ENCODE measurements at places on chromosomes 1 and 21.
A peak's percentile ranks its signal among the peaks of the same experiment; 100 is the strongest.

- DNase-seq, result no peak
Measured at GRCh38 chr1:212968368-212968863, 18.1 kb downstream of the VASH2 start.

- no peak for DNase-seq
Measured at GRCh38 chr1:233410906-233411305, 83.4 kb downstream of the MAP3K21 start.

- DNase-seq, result no peak
Measured at GRCh38 chr1:76827066-76827465, 40.2 kb upstream of the ST6GALNAC5 start.

DNA sequence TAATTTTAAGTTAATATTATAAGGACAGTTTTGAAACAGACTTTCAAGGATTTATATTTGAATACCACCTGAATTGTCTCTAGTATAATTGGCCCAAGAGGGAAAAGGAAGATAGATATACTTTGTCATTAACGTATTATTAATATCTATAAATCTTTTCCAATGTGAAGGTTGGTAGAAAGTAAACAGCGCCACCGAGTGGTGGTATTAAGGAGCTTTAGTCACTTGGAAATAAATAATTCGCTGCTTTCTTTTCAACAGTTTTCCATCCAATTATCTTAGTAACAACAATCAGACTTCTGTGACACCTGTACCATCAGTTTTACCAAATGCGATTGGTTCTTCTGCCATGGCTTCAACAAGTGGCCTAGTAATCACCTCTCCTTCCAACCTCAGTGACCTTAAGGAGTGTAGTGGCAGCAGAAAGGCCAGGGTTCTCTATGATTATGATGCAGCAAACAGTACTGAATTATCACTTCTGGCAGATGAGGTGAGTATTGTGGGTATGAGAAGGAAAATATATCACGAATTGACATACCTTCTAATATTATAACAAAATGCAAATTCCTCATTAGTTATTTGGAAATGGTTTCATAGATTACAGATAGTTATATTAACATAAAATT is 37.7 kb downstream of the SH3GLB1 start:
- peak; percentile 6 for DNase-seq

DNA sequence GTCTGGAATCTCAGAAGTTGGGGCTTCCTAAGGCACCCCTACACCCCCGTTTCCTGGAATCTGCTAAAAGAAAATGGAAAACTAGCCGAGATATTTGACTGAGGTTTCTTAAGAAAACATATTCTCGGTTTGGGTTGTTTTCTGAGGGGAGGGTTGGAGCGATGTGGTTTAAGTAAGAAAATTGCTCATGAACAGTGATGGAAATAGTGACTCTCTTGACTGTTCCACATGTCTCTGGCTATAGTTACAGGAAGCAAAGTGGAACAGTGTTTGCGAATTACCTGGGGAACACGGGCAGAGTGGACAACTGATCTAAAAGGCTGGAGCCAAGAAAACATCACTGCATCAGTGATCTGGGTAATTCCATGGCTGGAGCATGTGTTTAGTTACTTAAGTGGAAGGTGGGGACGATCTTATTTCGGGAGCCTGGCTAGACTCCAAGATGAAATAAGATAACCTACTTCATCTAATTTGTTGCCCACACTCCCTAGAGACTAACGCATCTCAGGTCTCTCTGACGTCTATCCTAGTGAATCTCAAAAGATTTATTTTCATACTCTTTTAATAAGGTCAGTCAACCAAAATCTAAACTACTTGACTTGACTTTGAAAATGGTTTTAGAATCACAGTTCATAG is 92.4 kb downstream of the KCNJ15 start:
- DNase-seq, result no peak

GRCh38 chr1:217322834-217323233 is 308.1 kb downstream of the GPATCH2 start:
- DNase-seq, result no peak

DNA sequence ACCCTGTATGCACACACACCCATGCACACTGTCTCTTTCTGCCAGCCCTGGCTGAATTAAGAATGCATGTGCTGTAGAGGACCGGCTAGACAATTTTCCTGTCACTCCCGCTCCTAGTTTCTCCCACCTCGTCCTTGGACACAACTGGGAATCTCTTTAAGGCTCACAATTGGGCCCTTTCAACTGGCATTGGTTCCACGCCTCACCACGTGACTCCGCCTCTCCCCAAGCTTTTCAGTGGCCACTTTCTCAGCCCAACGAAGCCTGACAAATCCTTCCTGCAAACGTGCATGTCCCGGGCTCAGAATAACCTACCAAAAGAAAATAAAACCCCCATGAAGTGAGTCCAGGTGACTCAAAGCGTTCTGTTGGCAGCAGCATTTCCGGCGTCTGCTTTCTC is 33.8 kb downstream of the FBXO2 start:
- no peak for DNase-seq

DNA sequence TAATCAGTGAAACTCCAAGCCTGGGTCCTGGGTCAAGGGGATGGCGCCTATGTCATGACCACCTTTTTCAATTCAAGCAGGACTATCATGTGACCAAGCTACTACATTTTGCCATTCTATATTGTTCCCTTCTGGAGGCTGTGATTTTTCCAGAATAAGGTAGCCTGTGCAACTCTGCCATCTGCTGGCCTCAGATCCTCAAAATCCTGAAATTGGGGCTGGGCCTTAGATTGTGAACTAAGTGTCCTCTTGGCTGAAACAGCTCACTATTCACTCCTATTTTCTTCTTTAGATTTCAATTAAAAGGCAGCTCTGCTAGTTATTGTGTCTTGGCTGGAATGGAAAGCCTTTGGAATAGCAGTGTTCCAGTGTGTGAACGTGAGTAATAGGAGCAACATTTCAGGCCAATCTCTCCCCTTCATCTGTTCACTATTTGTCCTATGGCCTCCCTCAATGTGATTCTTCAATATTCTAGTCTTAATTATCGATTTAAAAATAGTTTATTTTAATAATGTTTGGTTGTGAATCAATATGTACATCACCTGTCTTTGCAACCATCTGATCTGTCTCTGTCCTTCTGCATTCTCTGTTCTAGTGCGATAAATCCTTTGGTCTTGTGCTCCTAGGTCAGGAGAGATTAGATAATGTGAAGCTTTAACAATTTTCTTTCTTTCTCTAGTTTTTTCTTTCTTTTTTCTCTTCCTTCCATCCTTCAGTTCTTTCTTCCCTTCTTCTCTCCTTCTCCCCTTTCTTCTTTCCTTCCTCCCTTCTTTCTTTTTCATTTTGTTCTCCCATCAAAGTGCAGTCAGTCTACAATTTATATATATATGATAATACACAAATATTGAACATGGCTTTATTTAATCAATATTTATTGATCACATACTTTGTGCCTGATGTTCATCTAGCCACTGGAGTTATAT is 69.8 kb downstream of the CR1 start:
- no peak for DNase-seq

GRCh38 chr1:244375051-244375450 is 76.7 kb downstream of the ADSS2 start:
- DNase-seq, result no peak

GRCh38 chr1:66464802-66465201 is 69.2 kb upstream of the SGIP1 start:
- DNase-seq, result peak; percentile 25

DNA sequence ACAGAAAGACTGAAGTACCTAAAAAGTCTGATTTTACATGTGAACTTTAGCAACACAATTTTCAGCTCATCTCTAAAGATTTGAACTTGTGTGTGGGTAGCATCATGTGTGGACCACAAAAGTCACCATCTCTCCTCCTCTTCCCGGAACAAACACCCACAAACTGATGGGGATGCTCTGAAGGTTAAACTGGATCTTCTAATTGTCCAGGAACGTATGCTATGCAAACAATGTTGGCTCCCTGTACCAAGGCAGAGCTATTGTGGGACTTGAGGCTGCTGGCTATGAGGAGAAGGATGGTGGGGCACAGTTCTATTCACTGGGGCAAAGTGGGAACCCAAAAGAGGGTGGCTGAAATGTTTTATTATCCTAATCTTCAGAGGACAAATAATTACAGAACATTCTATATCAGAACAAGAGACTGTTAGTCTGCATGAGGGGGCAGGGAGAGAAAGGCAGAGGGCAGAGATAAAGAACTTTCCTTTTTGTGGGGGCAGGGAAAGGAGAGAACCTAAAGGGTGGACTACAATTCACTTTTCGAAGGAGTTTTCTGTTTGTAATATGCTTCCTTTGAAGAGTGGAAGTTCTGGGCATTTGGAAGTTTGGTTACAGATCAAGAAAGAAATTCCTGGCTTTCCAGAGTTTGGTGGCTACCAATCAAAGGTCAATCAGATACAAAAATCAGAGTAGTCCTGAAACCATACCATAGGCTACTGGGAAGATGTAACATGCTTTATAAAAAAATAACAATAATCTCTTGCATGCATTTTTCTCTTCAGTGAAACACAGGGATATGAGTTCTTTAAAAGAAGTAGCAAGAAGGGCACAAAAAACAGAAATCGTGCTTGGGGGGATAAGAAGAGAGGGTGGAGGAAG is 62.9 kb downstream of the GADD45A start:
- no peak for DNase-seq

DNA sequence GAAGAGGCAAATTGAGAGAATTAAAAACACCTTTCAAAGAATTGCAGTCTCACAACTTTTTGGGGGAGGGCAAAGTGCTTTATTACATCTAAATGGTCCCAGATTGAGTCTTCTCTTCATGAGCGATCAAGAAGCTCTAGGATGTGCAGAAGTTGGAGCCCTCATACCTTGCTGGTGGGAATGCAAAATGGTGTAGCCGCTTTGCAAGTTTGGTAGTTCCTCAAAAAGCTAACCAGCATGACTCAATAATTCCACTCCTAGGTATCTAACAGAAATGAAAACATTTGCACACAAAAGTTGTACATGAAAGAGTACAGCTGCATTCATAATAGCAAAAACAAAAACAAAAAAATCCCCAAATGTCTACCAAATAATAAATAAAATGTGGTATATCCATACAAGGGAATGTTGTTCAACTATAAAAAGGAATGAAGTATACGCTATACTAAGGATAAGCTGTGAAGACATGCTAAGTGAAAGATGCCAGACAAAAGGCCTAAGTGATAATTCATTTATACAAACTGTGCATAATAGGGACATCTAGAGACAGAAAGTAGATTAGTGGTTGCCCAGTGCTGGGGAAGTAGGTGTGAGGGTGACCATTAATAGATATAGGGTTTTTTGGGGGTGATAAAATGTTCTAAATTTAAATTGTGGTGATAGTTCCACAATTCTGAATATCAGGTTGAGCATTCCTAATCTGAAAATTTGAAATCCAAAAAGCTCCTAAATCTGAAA is 55.2 kb downstream of the SELENOF start:
- no peak for DNase-seq

DNA sequence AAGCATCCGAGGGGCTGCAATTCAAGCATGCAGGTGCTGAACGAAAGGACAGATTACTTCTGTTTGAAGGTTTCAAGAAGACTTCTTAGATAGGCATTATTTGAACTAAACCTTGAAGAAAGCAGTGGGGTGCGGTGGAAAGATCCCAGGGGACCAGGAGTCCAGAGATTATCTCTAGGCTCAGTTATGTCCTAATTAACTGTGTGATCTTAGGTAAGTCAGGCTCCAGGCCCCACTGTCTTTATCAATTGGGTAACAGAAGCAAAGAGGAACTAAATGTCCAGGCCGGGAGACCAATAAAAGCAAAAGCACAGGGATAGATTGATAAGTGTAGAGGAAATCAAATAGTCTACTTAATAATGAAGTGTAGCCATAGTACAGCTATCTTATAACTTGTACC is 72.9 kb upstream of the CDC42BPA start:
- no peak for DNase-seq

DNA sequence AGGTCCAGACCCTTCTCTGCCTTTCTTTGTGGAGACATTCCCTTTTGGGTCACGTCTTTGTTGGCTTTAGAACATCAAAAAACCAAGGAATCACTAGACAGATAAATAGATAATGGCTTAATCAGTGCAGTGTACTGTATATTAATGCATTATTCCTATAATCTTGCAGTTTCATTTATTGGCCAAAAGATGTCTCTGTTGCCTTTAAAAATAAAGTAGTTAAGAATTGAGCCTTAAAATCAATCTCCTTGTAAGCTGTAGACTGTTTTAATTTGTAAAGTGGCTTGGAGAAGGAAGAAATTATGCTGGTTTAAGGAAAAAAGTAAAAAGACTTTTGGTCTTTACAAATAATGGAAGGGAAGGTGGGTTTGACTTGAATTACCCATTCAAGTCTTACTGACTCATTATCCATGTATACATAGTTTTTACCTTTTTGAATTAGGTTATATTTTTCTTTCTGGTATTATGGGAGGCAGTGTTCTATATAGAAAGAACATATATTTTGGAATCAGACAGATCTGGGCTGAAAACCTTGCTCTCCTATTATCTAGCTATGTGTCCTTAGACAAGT is 84.6 kb downstream of the VPS13D start:
- peak; percentile 25 for DNase-seq

DNA sequence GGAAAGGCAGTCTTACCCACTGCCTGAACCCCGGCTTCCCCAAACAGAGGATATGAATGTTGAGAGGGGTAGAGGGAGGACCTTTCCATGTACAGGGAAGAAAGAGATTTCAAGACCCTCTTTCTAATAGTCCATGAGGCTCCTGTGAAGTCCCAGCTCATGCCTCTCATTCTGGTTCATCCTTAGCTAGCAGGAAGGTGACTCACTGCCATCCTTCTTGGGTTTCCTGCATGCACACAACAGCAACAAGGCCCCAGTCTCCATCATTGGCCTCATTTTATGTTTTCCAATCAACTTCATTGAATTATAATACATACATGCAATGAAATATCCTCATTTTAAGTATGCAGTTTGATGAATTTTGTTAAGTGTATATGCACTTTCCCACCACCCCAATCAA is 46.2 kb downstream of the SYT2 start:
- no peak for DNase-seq

DNA sequence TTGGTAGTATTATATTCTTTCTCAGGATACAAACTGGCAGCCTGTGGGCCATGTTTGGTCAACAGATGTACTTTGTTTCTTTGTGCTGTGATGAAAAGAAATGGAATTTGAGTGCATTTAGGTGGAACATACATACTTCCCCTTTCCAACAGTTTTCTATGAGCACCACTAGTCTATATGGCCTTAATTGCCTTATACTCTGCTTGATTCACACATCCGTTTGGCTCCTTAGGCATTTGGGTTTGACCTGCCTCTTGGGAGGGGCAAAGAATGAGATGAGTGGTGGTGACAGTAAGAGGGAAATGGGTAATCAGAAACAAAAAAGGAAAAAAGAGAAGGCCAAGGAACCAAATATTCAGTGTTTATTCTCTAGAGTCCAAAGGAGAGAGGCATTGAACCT is 17.0 kb downstream of the CFAP126 start:
- no peak for DNase-seq

Data from HTR-8/SVneo (cell line).